Inflammatory macrophage treated with lipopolysaccharide for 1 hour (primary cell): ENCODE measurements at places on chromosomes 2 and 18.

DNA sequence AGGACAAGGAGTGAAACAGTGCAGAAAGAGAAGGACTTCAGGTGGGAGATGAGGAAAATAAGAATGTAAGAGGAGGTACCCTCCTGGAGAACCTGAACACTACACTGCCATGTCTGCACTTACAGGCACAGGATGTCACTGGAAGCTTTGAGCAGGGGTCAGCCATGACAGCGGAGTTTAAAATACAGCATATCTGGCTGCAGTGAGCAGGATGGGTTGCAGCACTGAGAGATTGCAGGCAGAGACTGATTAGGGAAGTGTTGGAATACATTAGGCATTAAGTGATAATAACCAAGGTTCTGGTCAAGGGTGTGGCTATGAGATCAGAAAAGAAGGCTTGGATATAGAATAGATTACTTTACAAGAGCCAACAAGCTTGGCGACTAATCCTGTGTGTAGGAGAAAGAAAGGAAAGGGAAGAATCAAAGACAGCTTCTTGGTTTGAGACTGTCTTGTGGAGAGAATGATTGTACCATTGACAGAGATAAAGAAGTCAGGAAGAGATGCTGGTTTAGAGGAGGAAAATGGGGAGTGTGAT lies 171.1 kb upstream of the RBMS1 start:
- no peak for DNase-seq

GRCh38 chr2:37631698-37632097 lies 39.7 kb downstream of the CDC42EP3 start:
- DNase-seq, result no peak

GRCh38 chr2:29309090-29310029 lies 194.1 kb downstream of the CLIP4 start:
- DNase-seq, result peak; percentile 61

- no peak for DNase-seq
Observed at GRCh38 chr2:96436416-96436815, 68.7 kb downstream of the NEURL3 start.

- no peak for DNase-seq
Observed at GRCh38 chr18:34977838-34978532, 63.2 kb upstream of the MAPRE2 start.

GRCh38 chr2:237639052-237639835 lies 11.9 kb downstream of the LRRFIP1 start:
- no peak for DNase-seq

- no peak for DNase-seq
Observed at GRCh38 chr2:202378662-202379358, 2.7 kb downstream of the BMPR2 start.

GRCh38 chr2:204108781-204109295 lies 172.3 kb downstream of the ICOS start:
- no peak for DNase-seq

DNA sequence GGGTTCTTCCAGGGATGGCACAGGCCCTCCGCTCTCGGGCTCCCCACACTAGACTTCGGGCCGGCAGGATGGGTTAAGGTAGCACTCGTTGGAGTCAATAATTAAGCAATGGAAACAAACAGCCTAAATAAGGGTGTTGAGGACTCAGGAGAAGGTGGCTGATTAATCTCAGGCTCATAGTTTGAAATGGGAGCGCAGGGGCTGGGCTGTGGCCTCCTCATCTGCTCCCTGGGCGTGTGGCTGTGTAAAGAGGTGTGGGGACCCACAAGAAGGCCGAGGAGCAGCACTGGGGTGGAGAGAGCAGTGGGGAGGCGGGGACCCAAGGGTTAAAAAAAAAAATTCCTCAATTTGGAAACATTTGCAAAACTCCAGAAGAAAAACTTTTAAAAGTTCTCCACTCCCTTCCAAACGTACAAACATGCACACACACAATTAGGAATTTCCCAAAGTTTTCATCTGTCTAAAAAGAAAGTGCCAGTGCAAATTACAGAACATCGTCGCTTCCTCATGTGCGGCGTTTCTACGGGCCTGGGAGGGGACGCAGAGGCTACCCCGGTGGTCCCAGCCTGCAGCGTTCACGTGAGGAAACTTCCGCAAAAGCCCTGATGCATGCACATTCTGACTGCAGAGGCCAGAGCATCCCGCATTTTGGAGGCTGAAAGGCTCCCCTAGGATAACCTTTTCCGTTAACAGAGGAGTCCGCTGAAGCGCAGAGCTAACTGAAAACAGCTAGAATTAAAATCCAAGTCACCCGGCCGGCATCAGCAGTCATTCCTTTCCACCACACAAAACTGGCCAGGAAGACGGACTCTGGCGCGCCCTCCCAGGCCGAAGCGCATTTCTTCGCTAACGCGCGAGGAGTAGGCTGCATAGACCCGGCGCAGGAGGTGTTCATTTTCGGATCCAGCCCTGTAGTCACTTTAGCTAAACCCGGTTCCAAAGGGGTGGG lies 1.0 kb upstream of the TUBB6 start:
- peak; percentile 80 for DNase-seq

DNA sequence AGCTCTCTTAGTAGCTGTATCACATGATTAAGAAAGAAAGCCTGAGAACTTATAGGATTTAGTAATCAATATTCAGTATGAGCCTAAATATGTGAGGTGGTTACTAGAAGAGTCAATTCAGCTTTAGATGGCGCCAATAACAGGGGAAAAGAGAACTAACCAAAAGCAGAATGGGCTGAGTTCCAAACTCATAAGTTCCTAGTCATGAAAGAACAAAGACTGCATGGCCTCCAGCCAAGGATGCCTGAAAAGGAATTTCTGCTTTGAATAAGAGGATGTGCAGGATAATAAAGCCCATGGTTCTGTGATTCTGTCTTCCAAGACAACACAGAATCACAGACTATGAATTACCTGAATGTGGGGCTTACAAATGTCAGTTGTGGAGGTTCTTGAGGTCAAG lies 196.5 kb downstream of the SATB2 start:
- DNase-seq, result no peak

DNA sequence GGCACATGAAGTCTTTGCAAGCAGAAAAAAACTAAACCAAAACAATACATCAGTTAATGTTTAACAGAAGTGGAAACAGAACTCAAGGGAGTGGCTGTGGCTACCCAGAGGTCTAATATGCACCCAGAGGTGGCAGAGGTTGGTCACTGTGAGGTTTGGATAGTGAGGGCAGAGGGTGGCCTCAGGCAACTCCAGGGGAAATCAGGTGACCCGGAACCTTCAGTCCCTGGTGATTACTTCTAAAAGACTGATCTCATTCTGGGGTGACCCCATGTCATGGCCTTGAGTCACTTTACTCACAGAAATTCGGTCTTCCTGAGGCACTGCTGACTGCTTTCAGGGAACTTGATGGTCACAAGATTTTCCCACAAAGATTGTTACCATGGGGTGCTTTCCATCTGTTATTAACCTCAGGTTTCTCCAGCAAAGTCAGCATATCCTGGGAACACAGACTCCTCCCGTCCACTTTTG lies 99.4 kb downstream of the TMEM17 start:
- peak; percentile 74 for DNase-seq

- no peak for DNase-seq
Observed at GRCh38 chr2:153487448-153487847, 8.9 kb upstream of the RPRM start.

GRCh38 chr2:234399451-234400246 lies 97.2 kb downstream of the ARL4C start:
- DNase-seq, result no peak

DNA sequence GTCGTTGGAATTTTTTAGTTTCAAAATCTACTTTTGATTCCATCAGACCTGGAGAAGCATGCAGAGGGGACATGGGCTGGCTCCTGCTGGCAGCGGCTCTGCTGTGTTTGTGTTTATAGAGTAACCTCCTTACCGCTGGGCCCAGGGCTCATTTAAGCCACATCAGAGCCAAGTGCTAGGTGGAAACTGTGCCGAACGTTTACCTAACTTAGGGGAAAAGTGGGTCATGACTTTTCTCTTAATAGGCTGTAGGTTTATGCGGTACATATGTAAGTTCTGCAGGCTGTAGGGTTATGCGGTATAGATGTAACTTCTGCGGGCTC lies 17.7 kb downstream of the CNDP2 start:
- no peak for DNase-seq

DNA sequence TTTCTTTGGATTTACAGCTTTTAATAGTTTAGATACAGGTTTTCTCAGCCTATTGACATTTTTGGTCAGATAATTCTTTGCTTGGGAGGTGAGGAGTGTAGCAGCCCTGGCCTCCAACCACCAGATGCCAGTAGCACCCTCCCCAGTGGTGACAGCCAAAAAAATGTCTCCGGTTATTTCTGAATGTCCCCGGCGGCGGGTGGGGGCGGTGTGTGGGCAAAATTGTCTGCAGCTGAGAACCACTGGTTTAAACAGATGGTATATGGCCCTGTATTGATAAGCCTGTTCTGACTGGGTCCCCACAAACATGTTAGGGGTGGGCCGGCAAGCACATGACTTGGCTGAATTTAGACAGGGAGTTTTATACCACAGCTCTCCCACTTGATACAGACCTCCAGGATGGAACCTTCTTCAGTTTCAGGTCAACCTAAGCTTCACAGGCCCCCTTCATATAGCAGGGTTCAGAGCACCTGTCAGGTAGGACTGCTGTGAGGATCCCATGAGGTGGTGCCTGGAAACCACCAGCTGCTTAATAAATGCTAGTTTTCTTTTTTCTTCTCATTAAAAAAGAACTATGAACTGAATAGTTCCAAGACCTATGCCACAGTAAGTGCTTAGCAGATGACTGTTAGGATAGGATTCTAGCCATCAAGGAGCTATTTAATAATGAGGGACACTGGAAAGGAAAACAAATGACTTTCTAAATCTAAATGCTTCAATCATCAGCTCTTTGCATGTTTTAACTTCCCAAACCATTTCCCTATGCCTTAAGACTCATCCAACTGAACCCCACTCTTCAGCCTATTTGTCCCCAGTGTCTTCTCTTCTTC lies 18.1 kb downstream of the LPIN2 start:
- no peak for DNase-seq

DNA sequence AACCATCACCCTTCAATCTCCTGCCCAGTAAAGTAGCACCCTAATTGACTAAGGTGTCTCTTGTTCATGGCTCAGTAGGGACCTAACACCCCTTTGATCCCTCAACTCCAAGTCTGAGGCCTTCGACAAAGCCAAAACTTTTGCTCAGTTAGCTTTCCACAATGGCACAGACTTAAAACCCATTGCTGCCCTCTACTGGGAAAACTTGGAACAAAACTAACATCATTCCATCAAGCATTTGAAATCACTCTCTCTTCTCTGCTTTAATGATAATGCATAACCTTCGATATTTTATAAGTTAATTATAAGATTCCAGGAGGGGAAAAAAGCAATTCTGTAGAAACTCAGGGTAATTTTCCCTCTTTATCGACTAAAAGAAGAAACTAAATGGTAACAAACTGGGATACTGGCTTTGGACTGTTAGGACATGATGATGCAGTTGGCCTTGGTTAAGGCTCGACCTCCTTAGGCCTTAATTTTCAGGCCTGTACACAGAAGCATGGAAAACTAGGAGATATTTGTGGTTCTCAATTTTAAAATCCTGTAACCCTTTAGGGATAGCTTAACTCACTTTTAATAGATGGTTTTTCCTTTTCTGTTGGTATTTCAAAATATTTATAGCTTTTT lies 127.8 kb downstream of the STK39 start:
- DNase-seq, result peak; percentile 85

DNA sequence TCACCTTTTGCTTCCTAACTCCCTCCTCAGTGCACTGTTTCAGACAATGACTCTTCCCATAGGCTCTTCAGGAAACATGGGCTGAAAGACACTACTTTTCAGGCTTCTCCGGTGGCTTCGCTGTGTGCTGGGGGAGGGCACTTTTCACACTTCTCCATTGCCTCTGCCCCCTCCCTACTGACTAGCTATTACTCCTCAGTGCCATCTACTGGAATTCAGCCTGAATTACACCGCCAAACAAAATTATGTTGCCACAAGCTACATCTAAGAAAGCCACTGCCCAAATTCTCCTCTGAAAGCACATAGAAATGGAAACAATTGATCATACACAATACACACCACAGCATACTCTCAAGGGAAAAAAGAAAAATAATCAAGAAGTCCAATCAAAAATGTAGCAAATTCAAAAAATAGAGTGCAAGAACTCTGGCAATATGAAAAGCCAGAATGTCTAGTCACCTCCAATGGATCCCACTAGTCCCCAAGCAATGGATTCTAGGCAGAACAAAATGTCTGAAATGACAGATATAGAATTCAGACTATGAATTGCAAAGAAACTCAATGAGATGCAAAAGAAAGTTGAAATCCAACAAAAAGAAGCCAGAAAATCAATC lies 1139.4 kb upstream of the GYPC start:
- DNase-seq, result no peak

DNA sequence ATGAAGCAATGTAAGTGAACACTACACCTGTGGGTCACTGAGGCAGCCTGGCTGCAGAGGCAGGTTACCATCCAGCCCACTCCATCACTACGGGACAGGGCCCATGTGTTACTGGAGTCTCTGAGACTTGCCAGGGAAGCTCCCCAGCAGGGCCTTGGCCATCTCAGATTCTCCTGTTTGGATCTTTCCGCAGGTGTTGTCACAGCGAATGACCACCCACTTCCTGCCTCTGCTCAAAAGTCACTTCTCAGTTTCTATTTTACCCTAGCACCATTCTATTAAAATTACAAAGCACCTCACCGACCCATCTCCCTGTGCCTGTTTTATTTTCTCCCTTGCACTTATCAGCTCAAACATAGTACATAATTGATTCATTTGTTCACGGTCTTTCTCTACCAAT lies 34.5 kb upstream of the L3MBTL4 start:
- no peak for DNase-seq

GRCh38 chr2:96537734-96538486 lies 1.4 kb downstream of the ARID5A start:
- peak; percentile 20 for DNase-seq

DNA sequence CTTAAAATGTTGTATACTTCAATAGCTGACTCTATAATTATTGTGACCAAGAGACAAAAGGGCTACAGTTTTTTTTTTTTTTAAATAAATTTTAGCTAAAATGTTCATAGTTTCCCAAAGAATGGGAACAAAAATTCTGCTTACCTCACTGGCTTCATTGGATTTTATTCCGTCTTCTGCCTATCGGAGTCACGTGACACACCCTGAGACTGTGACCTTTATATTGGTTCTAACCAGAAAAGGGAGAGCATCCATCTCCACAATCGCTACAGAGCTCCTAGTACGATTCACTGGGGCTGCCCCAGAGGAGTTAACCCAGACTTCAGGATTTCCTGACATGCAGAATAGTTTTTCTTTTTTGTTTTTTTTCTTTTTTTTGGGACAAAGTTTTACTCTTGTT lies 203.6 kb upstream of the SLC35G4 start:
- no peak for DNase-seq
